Left kidney (tissue), 8 donors: ENCODE measurements at places on chromosomes 13 and 19. TPM values are rescaled to one million over a fixed set of nuclear protein-coding genes. Genes with fewer than 3 reads are reported as not detected.

Gene WBP4
- 28.2 TPM for polyA plus RNA-seq

Gene SELENOV
- 10.1 TPM for polyA plus RNA-seq

Gene EID2B
- 5.8 TPM for polyA plus RNA-seq

Gene PLVAP
- 123 TPM for polyA plus RNA-seq

Gene CRB3
- polyA plus RNA-seq = 21.8 TPM

Gene MFSD12
- 55.8 TPM for polyA plus RNA-seq

Gene ZNF541
- polyA plus RNA-seq = 0.27 TPM

Gene GAPDHS
- not detected for polyA plus RNA-seq

Gene LIM2
- 0.18 TPM for polyA plus RNA-seq

Gene CKM
- polyA plus RNA-seq = 0.38 TPM

Gene CLC
- polyA plus RNA-seq = 3.0 TPM

Gene SERP2
- polyA plus RNA-seq = 13.0 TPM

Gene ZNF99
- 1.9 TPM for polyA plus RNA-seq

Gene ZNF555
- polyA plus RNA-seq = 13.5 TPM

Gene COQ8B
- polyA plus RNA-seq = 30.3 TPM

Gene EVI5L
- polyA plus RNA-seq = 16.5 TPM

Gene KLK4
- not detected for polyA plus RNA-seq

Gene WDR88
- polyA plus RNA-seq = 2.0 TPM

Gene TMEM221
- 2.9 TPM for polyA plus RNA-seq

Gene GSX1
- not detected for polyA plus RNA-seq

Gene ITGBL1
- 0.90 TPM for polyA plus RNA-seq

Gene FLT3LG
- 3.3 TPM for polyA plus RNA-seq

Gene ZSCAN4
- 0.17 TPM for polyA plus RNA-seq

Gene ZNF350
- polyA plus RNA-seq = 22.2 TPM

Gene CYP4F11
- polyA plus RNA-seq = 0.42 TPM

Gene ZNF611
- polyA plus RNA-seq = 28.7 TPM

Gene DZIP1
- 91.6 TPM for polyA plus RNA-seq

Gene TNFAIP8L1
- polyA plus RNA-seq = 13.5 TPM

Gene STARD13
- 21.3 TPM for polyA plus RNA-seq

Gene PABPC3
- 1.7 TPM for polyA plus RNA-seq
